ENCODE measurements at places on chromosomes 6 and 20. TPM values are rescaled to one million over a fixed set of nuclear protein-coding genes. Genes with fewer than 3 reads are reported as not detected.
A peak's percentile ranks its signal among the peaks of the same experiment; 100 is the strongest.

GRCh38 chr6:105678516-105678915 is 275.6 kb upstream of the PREP start:
- DNase-seq: no peak

GRCh38 chr20:56711018-56711417 is 81.9 kb downstream of the TFAP2C start:
- DNase-seq: no peak

DNA sequence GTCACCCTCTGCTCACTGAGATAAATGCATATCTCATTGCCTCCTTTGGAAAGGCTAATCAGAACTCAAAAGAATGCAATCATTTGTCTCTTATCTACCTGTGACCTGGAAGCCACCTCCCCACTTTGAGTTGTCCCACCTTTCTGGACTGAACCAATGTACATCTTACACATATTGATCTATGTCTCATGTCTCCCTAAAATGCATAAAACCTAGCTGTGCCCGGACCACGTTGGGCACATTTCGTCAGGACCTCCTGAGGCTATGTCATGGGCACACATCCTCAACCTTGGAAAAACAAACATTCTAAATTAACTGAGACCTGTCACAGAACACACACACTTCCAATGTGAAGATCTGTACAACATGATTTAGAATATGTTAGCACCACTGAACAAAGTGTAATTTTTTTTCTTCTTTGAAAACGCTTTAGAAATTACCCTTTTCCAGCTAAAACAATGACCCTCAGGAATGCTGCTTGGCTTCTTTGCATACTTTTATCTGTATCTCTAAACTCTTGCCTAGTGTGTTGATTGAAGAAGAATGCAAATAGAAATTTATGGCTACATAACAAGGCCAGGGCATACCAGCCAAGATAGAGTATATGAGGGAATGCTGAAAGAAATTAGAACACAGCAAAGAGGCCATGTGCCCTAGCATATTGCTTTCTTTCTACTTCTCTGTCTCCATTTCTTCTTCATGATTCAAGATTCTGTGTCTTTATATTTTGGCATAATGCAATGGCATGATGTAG is 84.6 kb upstream of the DST start:
- DNase-seq: no peak

GRCh38 chr6:125296471-125296870 is 5.3 kb downstream of the HDDC2 start:
- no peak for DNase-seq

- DNase-seq: no peak
These were observed 39.9 kb downstream of the FAXC start for GRCh38 chr6:99309557-99309956.

DNA sequence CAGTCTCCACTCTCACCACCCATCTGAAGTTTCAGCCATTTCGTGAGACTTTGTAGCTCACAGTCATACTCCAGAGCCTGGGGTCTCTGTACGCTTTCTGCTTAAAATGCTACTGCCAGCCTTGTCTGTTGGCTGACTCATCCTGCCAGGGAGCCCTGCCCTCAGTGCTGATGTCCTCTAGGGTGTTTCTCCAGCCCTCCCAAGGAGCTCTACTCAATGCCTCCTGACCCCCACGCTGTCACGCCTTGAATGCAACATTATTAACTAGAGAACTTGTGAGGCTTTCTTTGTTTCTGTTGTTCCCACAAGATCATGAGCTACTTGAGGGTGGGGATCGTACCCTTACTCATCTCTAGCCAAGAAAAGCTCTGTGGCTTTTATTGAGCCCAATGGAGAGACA is 20.1 kb downstream of the KIF16B start:
- DNase-seq: no peak

GRCh38 chr6:157560691-157561413 is 179.9 kb downstream of the ZDHHC14 start:
- no peak for DNase-seq

GRCh38 chr6:163263998-163264661 is 150.4 kb upstream of the QKI start:
- DNase-seq: no peak

- no peak for DNase-seq
These were observed 256.3 kb downstream of the ERMARD start for GRCh38 chr6:170007468-170008293.

GRCh38 chr6:70241991-70242420 is 60.9 kb downstream of the COL9A1 start:
- no peak for DNase-seq

DNA sequence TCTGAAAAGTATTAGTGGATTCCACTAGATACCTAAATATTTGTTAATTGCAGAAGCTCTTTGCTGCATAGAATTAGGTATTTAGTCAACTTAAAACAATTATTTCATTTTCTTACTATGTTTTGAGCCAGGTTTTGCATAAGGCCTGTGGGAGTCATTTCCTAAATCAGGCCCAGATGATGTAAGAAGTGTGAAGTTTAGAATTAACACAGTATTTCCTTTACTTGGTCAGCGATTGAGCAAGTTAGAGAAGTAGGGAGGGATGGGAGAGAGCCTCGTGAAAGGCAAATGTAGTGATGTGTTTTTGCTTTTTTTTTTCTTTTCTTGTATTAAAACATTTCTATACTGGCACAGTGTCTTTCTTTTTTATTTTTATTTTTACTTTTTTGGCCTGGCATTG is 711.1 kb downstream of the HDGFL1 start:
- no peak for DNase-seq

DNA sequence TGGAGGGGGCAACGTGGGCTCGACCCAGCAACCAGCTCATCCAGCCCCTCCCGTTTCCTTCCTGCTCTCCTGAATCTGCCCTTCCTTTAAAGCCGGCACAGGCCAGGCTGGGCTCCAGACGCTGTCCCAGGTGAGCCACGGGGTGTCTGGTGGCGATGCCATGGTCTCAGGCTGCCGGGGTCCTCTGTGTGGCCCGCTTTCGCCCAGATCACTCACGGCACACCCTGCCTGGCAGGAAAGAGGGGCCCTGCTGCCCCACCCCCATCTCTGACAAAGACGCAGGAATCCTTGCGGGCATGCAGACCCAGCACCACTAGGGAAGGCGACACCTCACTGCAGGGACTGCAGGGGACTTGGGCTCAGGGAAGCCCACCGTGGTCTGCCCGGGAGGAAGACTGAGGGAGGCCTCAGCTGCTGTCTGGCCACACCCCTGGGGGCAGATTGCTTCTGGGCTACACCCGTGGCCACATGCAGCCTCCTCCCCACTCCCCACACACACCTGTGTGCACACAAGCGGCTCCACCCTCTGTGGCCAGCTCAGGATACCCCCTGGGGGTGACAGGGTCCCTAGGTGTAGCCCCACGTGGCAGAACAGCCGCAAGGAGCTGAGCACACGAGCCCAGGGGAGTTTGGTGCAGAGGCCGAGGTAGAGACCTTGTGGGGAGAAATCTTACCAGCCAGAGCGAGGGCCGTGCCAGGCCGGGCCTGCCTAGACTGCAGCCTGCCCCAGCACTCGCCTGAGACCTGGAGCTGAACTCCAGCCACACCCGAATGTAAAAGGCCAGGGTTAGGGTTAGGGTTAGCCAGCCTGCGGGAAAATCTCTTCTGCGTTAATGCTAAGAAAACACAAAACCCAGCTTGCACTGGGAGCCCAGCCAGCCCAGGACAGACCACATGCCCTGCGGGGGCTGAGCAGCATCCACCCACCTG is 104.6 kb downstream of the DLL1 start:
- DNase-seq: no peak

GRCh38 chr6:16398587-16398986 is 160.2 kb downstream of the GMPR start:
- DNase-seq: no peak

DNA sequence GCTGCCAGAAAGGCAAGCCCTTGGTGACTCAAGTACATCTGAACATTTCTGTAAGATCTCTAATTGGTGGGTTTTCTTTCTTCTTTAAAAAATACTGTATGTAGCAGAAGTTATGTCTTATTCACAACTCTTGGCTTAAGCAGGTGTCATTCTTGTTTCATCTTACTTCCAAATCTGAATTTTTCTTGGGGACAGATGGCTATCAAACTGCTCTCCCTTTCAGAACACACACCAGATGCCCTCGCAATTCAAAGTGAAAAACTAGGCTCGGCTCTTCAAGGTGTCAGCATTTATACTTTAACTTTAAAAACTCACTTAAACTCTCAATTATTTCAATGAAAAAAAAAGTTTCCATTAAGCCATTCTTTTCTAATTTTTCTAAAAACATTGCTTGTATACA is 49.7 kb downstream of the PAK5 start:
- DNase-seq: no peak

DNA sequence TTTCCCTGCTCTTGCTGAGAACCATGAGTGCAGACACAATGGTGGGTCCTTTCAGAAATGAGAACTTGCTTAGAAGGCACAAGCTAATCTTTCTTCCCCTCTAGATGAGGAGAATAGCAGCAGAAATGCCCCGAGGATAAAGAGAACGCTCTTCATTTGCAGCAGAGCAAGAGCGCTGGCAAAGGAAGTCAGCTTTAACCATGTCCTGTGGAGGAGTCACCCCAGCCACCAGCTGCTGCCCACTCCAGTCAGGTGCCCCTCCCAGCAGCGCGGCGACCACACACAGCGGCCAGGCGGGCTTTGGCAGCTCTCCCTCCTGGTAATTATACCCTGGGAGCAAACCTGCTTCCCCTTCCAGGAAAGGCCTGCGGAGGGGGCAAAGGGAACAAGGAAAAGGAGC is 42.4 kb upstream of the EMILIN3 start:
- DNase-seq: peak; percentile 47

- no peak for DNase-seq
These were observed 296.7 kb downstream of the SAMD5 start for GRCh38 chr6:147805155-147805554.

DNA sequence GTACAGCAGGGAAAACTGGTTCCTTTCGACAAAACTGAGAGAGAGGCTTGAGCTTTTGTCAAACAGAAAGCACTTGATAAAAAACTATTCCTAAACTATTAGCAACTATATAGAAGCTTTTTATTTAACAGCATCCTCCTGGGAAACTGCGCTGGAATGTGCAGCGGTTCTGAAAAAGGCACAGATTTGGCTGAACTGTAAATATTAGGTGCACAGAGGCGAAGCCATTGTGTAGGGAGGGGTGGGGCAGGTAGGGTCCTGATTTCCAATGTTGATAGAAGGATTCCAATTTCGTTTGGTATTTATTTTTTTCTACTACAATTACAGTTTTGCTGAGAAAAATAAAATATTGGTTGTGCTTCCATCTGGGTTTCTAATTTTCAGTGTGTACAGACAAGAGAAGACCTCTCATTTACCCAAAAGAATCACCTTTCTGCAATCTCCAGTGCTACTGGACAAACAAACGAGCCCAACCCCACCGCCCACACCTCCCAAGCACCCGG is 698 bp upstream of the SH3BGRL2 start:
- DNase-seq: no peak

The ARMC12 gene
- polyA plus RNA-seq: 1.8 TPM

The PIM1 gene
- 21.1 TPM for polyA plus RNA-seq

The RAET1L gene
- not detected for polyA plus RNA-seq

The PI16 gene
- polyA plus RNA-seq: 0.95 TPM

The LY6G6F gene
- 0.32 TPM for polyA plus RNA-seq

The MDN1 gene
- polyA plus RNA-seq: 57.7 TPM

The B3GAT2 gene
- polyA plus RNA-seq: 1.7 TPM

The BPIFB6 gene
- polyA plus RNA-seq: not detected

The SLC17A2 gene
- polyA plus RNA-seq: 0.86 TPM

The PKIB gene
- polyA plus RNA-seq: 1.3 TPM

The METTL24 gene
- polyA plus RNA-seq: 14.7 TPM

The DEF6 gene
- polyA plus RNA-seq: 3.4 TPM

Data from left kidney (tissue), 8 donors.